M059J (cell line): ENCODE measurements at places on chromosomes 4 and X. TPM values are rescaled to one million over a fixed set of nuclear protein-coding genes. Genes with fewer than 3 reads are reported as not detected.

Gene GUCY1A1
- 0.15 and 0.37 TPM in 2 replicates for total RNA-seq

Gene UGT2A2
- total RNA-seq: not detected in 2 replicates

Gene FAM184B
- total RNA-seq: 0.02 TPM in 1 of 2 replicates, not detected in the other

Gene DKC1
- 63.9 and 71.2 TPM in 2 replicates for total RNA-seq

Gene RNF175
- total RNA-seq: 1.2 TPM in 1 of 2 replicates, not detected in the other

Gene PAK3
- 0.12 and 0.59 TPM in 2 replicates for total RNA-seq

Gene HTN3
- total RNA-seq: not detected in 2 replicates

Gene IL13RA1
- total RNA-seq: 141 and 174 TPM in 2 replicates

Gene KLHL15
- total RNA-seq: 7.2 and 11.3 TPM in 2 replicates

Gene NEXMIF
- total RNA-seq: not detected in 2 replicates

Gene SH3RF1
- total RNA-seq: 5.0 and 7.9 TPM in 2 replicates

Gene HAND2
- not detected in 2 replicates for total RNA-seq

Gene GPR34
- not detected in 2 replicates for total RNA-seq

Gene APLN
- 1.9 and 2.1 TPM in 2 replicates for total RNA-seq

Gene HSFX4
- total RNA-seq: not detected in 2 replicates

Gene HMX1
- total RNA-seq: not detected in 2 replicates

Gene AREG
- not detected in 2 replicates for total RNA-seq

Gene MAGEC2
- total RNA-seq: 70.6 and 77.9 TPM in 2 replicates

Gene WNK3
- 3.1 and 3.6 TPM in 2 replicates for total RNA-seq

Gene ZFP92
- not detected in 2 replicates for total RNA-seq

Gene PPEF2
- total RNA-seq: not detected in 2 replicates

Gene SORCS2
- total RNA-seq: 0.02 TPM in 1 of 2 replicates, not detected in the other

Gene NLGN4X
- total RNA-seq: 0.02 and 0.15 TPM in 2 replicates

Gene MAGEA1
- 8.0 and 11.7 TPM in 2 replicates for total RNA-seq

Gene TNIP3
- 0.10 TPM in 1 of 2 replicates, not detected in the other for total RNA-seq

Gene UGT2B11
- total RNA-seq: not detected in 2 replicates

Gene USP11
- total RNA-seq: 39.2 and 55.6 TPM in 2 replicates

Gene PRR32
- total RNA-seq: not detected in 2 replicates

Gene FATE1
- total RNA-seq: 0.49 and 1.7 TPM in 2 replicates

Gene MAGED1
- 387 and 524 TPM in 2 replicates for total RNA-seq

Gene CEP135
- 2.6 and 2.8 TPM in 2 replicates for total RNA-seq

Gene PNMA6F
- not detected in 2 replicates for total RNA-seq

Gene TCEAL7
- total RNA-seq: 5.2 and 6.3 TPM in 2 replicates

Gene MAMLD1
- total RNA-seq: 2.5 and 4.6 TPM in 2 replicates

Gene NDNF
- 0.37 TPM in 1 of 2 replicates, not detected in the other for total RNA-seq

Gene PABPC5
- total RNA-seq: 0.17 TPM in 1 of 2 replicates, not detected in the other

Gene CDS1
- total RNA-seq: 4.7 and 8.0 TPM in 2 replicates

Gene RAI2
- not detected in 2 replicates for total RNA-seq

Gene HSFX2
- 0.79 TPM in 1 of 2 replicates, not detected in the other for total RNA-seq

Gene MRPL1
- total RNA-seq: 20.7 and 23.0 TPM in 2 replicates

Gene ETDA
- not detected in 2 replicates for total RNA-seq

Gene DRP2
- 0.42 and 0.44 TPM in 2 replicates for total RNA-seq

Gene SGCB
- total RNA-seq: 15.5 and 33.1 TPM in 2 replicates

Gene CCSER1
- not detected in 2 replicates for total RNA-seq

Gene TRMT44
- 5.3 and 8.7 TPM in 2 replicates for total RNA-seq

Gene TMEM35A
- 2.1 and 3.5 TPM in 2 replicates for total RNA-seq

Gene KIT
- 0.02 TPM in 1 of 2 replicates, not detected in the other for total RNA-seq

Gene CENPVL3
- total RNA-seq: not detected in 2 replicates

Gene PROM1
- total RNA-seq: 0.12 and 0.37 TPM in 2 replicates

Gene TRIM61
- not detected in 2 replicates for total RNA-seq

Gene BEND2
- not detected in 2 replicates for total RNA-seq

Gene SRPK3
- 0.20 TPM in 1 of 2 replicates, not detected in the other for total RNA-seq

Gene FHDC1
- 0.39 and 0.76 TPM in 2 replicates for total RNA-seq

Gene PPP4R3C
- total RNA-seq: 0.20 and 0.30 TPM in 2 replicates

Gene SPANXB1
- 43.0 and 87.1 TPM in 2 replicates for total RNA-seq

Gene SMPX
- 0.42 TPM in 1 of 2 replicates, not detected in the other for total RNA-seq

Gene CCDC158
- not detected in 2 replicates for total RNA-seq

Gene CXCL1
- total RNA-seq: 5.7 and 5.8 TPM in 2 replicates

Gene SH3D19
- total RNA-seq: 10.0 and 13.7 TPM in 2 replicates
